Ovary (tissue), 10 donors: ENCODE measurements at places on chromosomes 2 and 18. TPM values are rescaled to one million over a fixed set of nuclear protein-coding genes. Genes with fewer than 3 reads are reported as not detected.

- no peak overlapping the region for H3K4me3 ChIP-seq
- H3K27me3 ChIP-seq = no peaks in the 10 kb centered on the region
- no peak overlapping the region for H3K27ac ChIP-seq
- no peak for DNase-seq
These were observed 191.2 kb upstream of the TPO start for GRCh38 chr2:1222056-1222455.

NR4A2 gene
- total RNA-seq = 54.0 TPM

NPPC gene
- not detected for total RNA-seq

MAL gene
- total RNA-seq = 1.5 TPM

DNA sequence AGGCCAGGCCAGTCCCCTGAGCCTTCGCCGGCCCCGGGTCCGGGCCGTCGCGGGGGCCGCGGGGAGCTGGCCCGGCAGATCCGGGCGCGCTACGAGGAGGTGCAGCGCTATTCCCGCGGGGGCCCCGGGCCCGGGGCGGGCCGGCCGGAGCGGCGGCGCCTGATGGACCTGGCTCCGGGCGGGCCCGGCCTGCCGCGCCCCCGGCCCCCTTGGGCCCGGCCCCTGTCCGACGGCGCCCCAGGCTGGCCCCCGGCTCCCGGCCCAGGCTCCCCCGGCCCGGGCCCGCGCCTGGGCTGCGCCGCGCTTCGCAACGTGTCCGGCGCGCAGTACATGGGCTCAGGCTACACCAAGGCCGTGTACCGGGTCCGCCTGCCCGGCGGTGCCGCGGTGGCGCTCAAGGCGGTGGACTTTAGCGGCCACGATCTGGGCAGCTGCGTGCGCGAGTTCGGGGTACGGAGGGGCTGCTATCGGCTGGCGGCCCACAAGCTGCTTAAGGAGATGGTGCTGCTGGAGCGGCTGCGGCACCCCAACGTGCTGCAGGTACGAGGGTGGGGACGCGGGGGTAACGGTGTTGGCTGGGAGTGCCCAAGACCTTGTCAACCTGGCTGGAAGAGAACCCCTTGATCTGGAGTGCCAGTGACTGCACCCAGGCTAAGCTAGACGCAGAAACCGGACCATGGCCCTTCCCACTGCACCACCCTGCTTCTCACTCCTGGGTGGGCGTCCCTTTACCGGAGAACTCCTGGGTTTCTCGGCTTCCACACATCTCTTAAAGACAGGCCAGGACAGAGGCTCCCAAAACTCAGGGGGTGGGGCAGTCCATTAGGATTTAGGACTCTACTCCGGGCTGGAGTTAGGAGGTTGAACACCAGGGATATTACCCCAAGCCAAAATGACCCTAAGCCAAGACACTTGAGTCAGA, 739 bp downstream of the PKDCC start:
- H3K36me3 ChIP-seq = no peaks in the 10 kb centered on the region
- peak overlapping the region; percentile 93 for H3K27ac ChIP-seq
- no peaks in the 10 kb centered on the region for H3K27me3 ChIP-seq
- peaks cover 30% of the 10 kb centered on the region for H3K4me1 ChIP-seq
- peak; percentile 62 for DNase-seq
- peak overlapping the region; percentile 79 for H3K4me3 ChIP-seq

ZNF638 gene
- 150 TPM for total RNA-seq

- peak overlapping the region; percentile 55 for H3K27ac ChIP-seq
- no peaks in the 10 kb centered on the region for H3K27me3 ChIP-seq
- H3K4me3 ChIP-seq = no peak overlapping the region
- no peaks in the 10 kb centered on the region for H3K36me3 ChIP-seq
These were observed 45.8 kb downstream of the PTPN2 start for GRCh38 chr18:12838178-12838634.

GRCh38 chr2:222436040-222436413, 11.7 kb downstream of the SGPP2 start:
- H3K27ac ChIP-seq = no peak overlapping the region
- H3K4me3 ChIP-seq = no peak overlapping the region
- H3K27me3 ChIP-seq = no peaks in the 10 kb centered on the region
- no peaks in the 10 kb centered on the region for H3K36me3 ChIP-seq

DNA sequence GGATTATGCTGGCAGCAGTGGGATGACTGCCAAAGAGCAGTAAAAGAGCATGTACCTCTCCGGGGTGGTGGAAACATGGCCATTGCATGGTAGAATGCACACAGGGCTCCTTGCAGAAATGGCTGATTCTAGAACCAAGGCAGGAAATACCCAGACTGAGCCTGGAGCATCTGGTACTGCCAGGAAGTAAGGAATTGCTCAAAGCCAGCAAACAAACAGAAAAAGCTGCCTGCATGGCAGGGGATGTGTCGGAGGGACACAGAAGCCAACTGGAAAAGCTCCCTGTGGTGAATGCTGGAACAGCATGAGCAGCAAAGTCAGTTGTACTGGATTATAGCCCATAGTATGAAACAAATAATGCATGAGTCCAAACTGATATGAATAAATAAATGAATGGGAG, 78.0 kb upstream of the NFATC1 start:
- no peak for DNase-seq
- H3K27ac ChIP-seq = no peak overlapping the region
- no peak overlapping the region for H3K4me3 ChIP-seq
- H3K27me3 ChIP-seq = no peaks in the 10 kb centered on the region

GRCh38 chr2:119579424-119580295, 35.4 kb downstream of the CFAP221 start:
- no peaks in the 10 kb centered on the region for H3K27me3 ChIP-seq
- no peak for DNase-seq
- H3K27ac ChIP-seq = no peak overlapping the region
- H3K4me1 ChIP-seq = no peaks in the 10 kb centered on the region

DNA sequence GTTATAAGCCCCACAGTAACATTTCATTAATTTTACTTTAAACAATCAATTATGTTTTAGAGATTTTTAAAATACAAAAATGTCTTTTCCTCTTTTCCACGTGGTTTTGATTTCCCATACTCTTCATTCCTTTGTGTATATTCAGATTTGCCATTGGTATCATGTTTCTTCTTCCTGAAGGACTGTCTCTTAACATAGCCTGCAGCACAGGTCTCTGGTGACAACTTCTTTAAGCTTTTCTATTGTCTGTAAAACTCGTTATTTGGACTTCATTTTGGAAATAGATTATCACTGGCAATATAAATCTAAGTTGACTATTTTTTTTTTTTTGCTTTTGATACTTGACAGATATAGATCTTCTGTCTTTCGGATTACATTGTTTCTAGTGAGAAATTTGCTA, 115.2 kb upstream of the KLHL29 start:
- no peaks in the 10 kb centered on the region for H3K4me1 ChIP-seq
- no peak for DNase-seq
- H3K27ac ChIP-seq = no peak overlapping the region
- no peaks in the 10 kb centered on the region for H3K36me3 ChIP-seq
- H3K4me3 ChIP-seq = no peak overlapping the region

- H3K27ac ChIP-seq = no peak overlapping the region
- no peaks in the 10 kb centered on the region for H3K27me3 ChIP-seq
- no peaks in the 10 kb centered on the region for H3K4me1 ChIP-seq
- no peak overlapping the region for H3K4me3 ChIP-seq
These were observed 398.9 kb downstream of the NCKAP5 start for GRCh38 chr2:133169274-133169912.
